Right renal pelvis (tissue), 4 donors: ENCODE measurements at places on chromosomes 7 and 10.

DNA sequence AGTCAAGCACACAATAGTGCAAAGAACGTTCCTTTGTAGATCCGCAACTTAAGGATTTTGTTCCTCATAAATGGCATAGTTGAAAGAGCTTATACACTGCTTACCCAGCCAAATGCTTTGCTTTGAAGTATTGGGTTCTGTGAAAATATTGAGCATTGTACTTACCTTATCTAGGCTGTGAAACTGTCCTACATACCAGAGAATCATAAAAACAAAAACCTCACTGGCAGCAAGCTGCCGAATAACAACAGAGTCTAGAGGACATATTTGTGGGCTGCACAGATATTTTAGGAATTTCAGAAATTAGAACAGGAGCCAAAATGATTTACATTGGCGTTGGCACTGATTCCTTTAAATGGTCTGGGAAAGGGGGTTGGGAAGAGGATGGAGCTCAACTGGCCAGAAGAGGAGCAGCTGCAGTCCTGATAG, 174.8 kb downstream of the RTKN2 start:
- no peak for DNase-seq

DNA sequence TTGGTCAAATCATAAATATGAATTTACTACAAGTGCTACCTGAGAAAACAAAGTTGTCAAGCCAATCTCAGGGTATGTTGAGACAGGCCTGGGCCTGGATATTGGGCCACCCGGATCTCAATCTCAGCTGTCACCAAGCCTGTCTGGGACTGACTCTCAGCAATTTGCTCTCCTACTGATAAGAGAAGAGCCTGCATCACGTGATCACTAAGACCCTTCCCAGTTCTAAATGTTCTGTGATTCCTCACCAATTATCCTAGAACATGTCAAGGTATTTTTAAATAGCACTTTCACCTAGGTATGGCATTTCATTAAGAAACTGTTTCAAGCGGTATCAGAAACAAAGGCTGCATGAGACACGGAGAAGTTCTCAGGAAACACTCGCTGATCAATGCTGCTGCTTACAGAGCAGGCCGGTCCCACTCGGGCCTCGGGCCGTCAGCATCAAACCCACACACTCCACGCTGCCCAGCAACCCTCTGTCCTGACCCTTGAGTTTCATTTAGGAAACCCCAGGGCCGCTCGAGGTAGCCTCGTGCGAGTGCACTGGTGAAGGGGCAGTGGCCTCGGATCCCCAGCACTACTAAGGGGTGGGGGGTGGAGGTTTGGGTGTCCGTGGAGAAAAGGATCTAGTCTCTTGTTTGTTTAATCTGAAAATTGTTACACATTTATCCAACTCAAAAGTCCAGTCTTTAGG, 4.1 kb downstream of the KLF6 start:
- DNase-seq, result no peak

GRCh38 chr7:29893351-29893965, 87.2 kb downstream of the WIPF3 start:
- no peak for DNase-seq

- DNase-seq, result no peak
Observed at GRCh38 chr10:101236376-101237080, 7.3 kb upstream of the LBX1 start.

DNA sequence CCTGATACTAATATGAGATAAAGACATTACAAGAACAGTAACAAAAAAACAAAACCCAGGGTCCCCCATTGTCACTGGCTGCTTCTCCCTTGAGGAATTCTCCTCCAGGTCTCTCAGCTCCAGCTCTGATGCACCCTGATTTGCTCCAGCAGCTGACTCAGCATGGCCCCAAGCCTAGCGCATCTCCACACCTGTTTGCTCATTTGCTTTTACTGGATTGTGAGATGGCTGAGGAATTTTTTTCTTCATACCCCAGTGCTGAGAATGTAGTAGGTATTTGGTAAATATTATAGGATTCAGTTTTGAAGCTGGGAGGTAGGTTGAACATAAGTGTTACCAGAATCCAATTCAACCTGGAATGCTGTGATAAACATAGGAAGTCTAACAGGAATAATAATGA, 171.9 kb downstream of the PKD1L1 start:
- DNase-seq, result no peak

- DNase-seq, result no peak
Observed at GRCh38 chr10:1628757-1629156, 108.6 kb downstream of the ADARB2 start.

DNA sequence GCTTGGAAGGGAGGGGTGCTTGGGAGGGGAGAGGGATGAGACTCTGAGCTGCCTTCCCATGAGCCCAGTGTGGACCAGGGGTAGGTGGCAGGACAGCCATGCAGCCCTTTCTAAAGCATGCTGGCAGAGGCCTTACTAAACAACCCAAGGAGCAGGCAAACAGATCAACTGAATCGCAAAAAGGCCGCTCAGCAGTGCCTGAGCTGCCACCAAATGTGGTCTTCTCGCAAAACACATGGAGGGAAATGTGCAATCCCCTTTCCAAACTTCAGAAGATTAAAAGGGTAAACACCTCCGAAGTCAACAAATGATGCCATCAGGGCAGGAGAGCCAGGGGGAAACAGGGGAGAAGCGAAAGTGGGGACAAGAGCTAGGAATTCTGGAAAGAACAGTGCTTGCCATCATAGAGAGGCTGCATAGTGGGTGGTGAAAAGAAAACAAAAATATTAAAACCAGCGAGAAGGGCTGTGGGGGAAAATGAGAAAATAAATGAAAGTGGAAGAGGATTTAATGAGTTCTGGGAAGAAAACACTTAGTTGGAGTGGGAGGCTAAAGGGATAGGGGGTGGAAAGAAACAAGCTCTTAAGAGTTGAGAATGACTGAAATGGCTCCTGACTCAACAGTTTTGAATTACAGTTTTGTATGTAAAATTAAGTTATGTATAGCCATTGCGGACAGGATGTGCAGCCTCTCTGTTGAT, 62.2 kb upstream of the ZNF32 start:
- DNase-seq, result no peak

DNA sequence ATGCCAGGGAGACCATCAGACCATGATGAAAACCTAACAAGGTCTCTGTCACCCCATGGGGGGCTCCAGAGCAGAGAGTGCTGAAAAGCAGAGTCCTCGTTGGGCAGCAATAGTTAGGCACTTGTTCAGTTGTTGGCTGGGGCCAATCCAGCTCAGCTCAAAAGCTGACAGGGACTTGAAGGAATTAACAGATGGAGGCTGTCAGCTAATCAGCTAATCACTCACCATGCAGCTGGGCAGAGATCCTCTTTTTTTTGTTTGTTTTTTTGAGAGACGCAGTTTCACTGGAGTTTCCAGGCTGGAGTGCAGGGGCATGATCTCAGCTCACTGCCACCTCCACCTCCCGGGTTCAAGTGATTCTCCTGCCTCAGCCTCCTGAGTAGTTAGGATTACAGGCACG, 18.1 kb downstream of the CEP55 start:
- no peak for DNase-seq

DNA sequence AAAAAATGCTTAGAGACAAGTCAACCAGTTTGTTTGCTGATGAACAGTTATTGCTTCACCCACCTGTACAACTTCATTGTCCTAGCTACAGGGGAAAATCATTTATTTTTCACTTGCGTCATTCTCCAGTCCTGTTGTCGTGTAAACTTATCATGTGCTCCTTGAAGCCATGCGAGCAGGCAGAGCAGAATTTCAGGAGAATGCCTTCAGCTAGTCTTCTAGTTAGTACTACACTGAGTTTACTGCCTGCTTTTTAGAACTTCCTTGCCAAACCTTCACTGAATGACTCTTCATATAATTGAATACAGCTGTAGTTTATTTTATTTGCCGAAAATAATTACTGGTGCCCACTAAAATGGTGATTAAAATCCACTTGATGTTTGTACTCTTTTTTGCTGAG, 15.6 kb downstream of the RPA3 start:
- no peak for DNase-seq

DNA sequence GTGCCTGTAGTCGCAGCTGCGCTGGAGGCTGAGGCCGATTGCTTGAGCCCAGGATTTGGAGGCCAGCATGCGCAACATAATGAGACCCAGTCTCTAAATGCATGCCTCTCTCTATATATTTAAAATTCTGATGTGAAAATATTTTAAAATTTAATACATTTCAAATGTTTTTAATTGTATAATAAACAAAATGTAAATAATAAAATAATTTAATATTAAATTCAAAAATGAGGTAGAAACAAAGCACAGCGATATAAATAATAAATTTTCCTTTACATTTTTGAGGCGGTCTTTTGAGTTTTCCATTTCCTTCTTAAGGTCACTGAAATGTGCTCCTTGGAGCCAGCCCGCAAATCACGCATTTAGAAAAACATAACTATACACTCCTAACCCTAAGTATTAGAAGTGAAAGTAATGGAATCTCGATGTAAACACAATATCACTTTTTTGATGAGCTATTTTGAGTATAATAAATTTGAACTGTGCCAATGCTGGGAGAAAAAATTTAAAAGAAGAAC, 523 bp upstream of the CDK1 start:
- DNase-seq, result no peak

DNA sequence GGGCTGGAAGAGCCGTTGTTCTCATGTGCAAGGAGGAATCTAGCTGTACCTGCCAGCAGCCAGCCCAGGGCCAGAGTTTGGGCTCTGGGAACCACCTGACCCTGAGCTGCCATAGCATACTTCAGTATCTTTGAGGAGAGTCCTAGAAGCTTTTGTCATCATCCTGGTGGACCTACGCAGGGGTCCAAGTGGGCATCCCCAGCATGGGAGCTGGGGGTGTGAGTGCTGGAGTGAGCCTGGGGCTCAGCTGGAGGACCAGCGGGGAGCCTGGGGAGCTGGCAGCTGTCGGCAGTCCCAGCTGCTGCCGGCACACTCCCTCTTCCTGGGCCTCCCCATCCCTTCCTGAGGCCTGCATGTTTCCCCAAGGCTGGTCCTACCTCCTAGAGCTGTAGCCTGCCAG, 32.5 kb downstream of the C10orf105 start:
- DNase-seq, result no peak

DNA sequence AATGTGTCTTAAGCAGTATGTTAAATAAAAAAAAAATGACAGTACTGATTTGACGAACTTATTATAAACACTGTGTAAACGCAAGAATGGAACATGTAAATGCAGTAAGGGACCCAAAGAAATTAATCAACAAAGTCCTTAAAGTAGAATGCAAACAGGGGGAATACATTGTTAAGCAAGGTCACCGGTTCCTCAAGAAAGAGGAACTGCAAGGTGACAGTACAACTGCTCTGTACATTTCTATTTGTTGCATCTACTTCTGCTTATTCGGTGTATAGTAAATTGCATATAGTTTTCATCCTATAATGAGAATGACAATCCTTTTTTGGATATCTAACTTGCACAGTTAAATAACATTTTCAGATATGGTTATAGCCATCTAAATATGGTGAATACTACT, 387.0 kb upstream of the SEMA3D start:
- DNase-seq, result no peak

GRCh38 chr10:115918812-115919211, 354.2 kb downstream of the GFRA1 start:
- DNase-seq, result no peak

GRCh38 chr10:23342213-23342884, 2.2 kb downstream of the C10orf67 start:
- DNase-seq, result no peak

DNA sequence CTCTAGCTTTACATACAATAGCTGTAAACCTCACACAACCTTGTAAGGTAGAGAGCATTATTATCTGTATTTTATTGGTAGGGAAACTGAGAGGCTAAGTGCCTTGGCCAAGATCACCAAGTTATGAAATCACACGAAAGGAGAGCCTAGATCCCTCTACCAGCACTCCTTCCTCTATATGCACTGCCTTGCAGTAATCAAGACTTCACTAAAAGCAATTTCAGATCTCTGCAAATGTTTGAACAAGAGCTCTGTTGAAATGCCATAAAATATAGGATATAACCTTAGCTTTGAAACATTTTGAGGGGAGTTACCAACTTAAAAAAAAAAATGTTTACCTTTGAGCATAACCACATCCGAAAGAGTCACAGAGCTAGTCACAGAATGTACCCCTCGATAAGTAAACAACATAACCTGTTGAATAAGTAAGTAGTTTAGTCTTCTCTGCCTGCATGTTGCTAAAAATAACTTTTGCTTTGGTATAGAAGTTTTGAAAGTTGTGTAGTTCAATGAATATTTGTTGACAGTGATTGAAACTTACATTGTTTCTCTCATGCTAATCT, 709.4 kb downstream of the AUTS2 start:
- DNase-seq, result no peak

DNA sequence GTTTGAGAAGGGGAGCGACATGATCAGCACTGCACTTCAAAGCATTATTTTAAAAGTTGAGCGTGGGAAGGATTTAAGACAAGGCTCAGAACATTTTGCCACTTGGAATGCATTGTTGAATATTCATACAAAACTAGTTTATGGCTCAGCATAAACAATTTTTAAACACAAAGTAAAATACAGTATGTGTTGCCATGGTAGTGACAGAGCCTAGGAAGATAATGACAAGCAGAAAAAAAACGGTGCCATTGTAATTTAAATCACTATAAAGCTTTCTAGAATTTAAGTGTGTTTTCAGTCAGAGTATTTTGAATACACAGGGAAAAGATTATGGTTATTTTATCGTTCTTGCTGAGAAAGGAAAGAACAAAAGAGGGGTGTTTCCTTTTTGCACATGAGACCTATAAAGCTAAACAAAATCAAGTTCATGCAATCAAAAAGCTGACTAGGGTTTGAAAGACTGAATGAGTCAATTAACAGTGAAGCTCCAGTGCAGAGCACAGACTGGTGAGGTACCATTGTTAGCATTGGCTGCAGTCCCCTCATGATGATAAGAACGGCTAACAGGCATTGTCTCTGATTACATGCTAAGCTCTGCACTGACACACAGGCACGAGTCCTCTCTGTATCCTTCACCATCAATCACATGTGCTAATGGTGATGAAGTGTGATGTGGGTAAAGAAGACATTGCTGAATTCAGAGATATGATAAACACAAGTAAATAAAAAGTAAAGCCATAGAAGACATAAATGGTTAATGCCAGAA, 181.9 kb upstream of the VSTM2A start:
- no peak for DNase-seq

DNA sequence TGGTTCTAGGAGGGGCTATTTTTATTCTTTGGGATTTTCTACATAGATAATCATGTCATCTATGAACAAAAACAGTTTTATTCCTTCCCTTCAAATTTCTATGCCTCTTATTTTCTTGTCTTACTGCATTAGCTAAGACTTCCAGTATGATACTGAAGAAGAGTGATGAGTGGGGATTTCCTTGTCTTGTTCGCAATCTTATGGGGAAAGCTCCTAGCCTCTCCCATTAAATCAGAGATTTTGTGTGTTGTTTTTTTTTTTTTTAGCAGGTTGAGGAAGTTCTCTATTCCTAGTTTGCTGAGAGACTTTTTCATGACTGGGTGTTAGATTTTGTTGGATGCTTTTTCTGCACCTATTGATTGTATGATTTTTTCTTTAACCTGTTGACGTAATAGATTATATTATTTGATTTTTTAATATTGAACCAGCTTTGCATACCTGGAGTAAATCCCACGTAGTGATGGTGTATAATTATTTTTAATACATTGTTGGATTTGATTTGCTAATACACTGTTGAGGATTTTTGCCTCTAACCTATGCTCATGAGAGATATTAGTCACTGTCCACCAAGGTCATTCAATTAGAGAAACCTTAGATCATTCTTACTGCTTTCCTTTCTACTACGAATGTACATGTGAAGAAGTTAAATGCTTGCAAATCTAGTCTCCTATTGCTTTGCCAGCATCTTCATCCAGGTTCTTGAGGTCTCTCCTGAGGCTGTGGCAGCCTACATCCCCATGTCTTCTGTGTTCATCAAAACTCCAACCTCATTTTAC, 6.5 kb downstream of the ATP5F1C start:
- no peak for DNase-seq

GRCh38 chr7:455110-455928, 64.3 kb downstream of the PDGFA start:
- DNase-seq, result peak; percentile 76
